Islet precursor cell (in vitro differentiated cells): ENCODE measurements at places on chromosomes 11 and 22.

DNA sequence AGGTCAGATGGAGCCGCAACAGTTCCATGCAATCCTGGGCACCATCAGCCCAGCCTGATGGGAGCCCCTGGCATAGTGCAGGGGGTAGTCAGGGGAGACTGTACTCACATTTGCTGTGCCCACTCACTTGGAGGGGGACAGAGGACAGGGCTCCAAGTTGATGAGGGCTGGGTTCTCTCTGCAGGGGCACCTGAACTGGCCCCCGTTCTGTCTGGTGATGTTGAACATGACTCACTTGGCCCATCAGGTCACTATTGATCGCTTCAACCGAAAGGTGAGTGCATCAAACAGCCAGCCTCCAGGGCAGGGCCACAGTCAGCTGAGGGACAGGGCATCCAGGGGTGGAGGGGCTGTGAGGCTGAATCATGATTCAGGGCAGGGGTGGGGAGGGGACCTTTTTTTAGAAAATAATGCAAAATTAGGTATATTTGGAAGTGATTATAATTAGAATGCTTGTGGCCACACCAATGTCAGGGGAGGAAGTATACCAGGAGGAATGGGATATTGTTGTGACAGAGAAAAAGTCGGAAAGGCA is 66.4 kb downstream of the OTOG start:
- DNase-seq: no peak

DNA sequence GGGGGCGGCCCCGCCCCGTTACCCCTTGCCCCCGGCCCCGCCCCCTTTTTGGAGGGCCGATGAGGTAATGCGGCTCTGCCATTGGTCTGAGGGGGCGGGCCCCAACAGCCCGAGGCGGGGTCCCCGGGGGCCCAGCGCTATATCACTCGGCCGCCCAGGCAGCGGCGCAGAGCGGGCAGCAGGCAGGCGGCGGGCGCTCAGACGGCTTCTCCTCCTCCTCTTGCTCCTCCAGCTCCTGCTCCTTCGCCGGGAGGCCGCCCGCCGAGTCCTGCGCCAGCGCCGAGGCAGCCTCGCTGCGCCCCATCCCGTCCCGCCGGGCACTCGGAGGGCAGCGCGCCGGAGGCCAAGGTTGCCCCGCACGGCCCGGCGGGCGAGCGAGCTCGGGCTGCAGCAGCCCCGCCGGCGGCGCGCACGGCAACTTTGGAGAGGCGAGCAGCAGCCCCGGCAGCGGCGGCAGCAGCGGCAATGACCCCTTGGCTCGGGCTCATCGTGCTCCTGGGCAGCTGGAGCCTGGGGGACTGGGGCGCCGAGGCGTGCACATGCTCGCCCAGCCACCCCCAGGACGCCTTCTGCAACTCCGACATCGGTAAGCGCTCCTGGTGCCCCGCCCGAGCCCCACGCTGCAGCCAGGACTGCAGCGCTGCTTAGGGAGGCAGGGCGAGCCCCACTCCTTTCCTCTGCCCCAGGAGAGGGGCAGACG is at the start of gene TIMP3:
Gene TIMP3, plus strand, starts transcription at position 169 of the 700 bp plus-strand sequence. Its CDS starts 297 bp downstream, at position 466.
- peak; percentile 93 for DNase-seq

GRCh38 chr22:42648368-42649245 is 585 bp downstream of the CYB5R3 start:
- DNase-seq: no peak

DNA sequence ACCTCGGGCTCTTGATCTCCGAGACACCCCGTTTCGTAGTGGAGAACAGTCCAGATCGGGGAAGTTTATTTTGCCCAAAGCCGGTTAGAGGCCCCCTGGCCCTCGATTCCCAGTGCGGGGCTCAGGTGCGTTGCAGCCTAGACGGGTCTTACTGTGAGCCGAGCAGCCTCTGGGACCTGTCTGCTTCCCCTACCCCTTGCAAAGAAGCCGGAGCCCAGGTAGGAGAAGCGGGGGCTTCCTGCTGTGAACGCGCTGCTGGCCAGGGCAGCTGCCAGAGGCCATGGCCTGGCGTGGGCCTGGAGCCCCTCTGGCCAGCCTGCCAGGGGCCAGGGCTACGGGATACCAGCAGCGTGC is 621 bp downstream of the TSPO start:
- no peak for DNase-seq
